ENCODE measurements at places on chromosomes 7 and 10.

- no peaks in the 10 kb centered on the region for H3K27me3 ChIP-seq
- H3K4me3 ChIP-seq: no peak overlapping the region
- H3K4me1 ChIP-seq: peaks cover 26% of the 10 kb centered on the region
- H3K36me3 ChIP-seq: no peaks in the 10 kb centered on the region
- H3K27ac ChIP-seq: no peak overlapping the region
- no peak for DNase-seq
Observed at GRCh38 chr10:132963430-132963960, 21.1 kb upstream of the CFAP46 start.

DNA sequence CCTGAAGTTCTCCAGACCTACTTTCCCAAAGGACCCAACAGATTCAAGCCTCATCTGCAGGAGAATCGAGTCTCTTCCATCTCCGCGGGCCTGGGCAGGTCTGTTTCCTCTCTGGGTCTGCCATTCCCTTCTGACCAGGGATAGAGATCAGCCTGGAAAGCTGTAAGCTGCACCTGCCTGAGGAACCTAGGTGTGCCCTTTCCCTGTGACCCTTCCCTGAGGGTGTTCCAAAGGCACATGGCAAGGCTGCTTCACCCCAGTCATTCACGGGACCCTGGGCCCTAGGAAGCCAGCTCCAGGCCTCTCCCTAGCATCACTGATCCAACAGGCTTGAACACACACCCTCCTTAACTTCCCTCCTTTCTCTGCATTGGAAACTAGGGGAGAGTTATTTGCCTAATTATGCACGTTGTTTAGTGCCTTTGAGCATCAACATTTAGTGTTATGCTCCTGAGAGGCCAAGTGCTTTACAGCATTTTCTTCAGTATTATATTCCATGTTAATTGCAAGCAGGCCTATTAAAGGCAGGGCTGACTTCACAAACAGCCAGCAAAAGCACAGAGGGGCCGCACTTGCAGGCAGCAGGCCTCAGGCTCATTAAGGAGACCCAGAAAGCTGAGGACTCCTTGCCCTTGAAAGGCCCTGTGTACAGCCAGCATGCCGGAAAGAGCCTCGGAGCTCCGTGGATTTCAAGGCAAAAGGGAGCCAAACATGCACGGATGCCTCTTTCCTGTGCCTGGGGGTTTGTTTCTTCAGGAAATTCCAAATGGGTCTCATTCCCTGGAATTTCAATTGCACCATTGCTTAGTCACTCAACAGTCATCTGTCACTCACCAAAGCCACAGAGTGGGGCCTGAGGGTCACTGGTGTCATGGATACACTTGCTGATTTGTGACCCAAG is 91.0 kb upstream of the FAM20C start:
- H3K36me3 ChIP-seq: no peaks in the 10 kb centered on the region
- H3K27ac ChIP-seq: no peak overlapping the region
- H3K27me3 ChIP-seq: no peaks in the 10 kb centered on the region
- DNase-seq: no peak
- H3K4me3 ChIP-seq: no peak overlapping the region

DNA sequence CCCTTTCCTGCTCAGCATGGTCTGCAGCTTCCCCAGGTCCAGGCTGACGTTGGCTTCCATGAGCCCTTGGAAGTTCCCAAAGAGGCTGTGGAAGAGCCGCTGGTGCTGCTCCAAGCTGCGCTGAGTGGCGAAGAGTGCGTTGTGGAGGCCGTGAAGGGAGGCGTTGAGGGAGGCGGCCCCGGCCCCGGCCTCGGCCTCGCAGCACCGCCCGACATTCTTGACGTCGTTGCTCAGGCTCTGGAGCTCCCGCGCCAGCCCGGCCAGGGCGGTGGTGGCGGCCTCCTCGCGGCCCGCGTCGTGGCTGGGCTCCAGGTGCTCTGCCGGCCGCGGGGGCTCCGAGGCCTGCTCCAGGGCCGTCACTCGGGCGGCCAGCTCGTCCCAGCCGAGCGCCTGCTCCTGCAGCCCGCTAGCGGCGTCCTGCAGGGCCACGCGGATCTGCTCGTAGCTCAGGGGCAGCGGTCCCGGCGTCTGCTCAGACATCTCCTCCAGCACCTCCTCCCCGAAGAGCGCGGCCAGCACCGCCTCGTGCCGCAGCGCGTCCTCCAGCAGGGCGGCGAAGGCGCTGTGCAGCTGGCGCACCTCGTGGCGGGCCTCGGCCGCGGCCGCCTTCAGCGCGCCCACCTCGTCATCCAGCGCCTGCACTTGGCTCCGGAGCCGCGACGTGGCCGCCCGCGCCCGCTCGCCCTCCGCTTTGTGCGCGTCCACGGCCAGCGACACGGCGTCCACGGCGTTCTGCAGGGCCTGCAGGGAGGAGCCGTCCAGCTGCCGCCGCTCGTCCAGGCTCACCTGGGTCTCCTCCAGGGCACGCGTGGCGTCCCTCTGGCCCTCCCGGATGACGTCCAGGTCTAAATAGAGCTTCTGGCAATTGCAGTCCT is 14.7 kb downstream of the MMRN2 start:
- no peaks in the 10 kb centered on the region for H3K36me3 ChIP-seq
- no peak overlapping the region for H3K27ac ChIP-seq
- no peak for DNase-seq

- no peaks in the 10 kb centered on the region for H3K27me3 ChIP-seq
- H3K27ac ChIP-seq: no peak overlapping the region
- H3K36me3 ChIP-seq: no peaks in the 10 kb centered on the region
Observed at GRCh38 chr7:148011753-148012152, 578.8 kb upstream of the C7orf33 start.

GRCh38 chr7:137980308-137980707 is 21.6 kb downstream of the CREB3L2 start:
- peaks cover 34% of the 10 kb centered on the region for H3K4me1 ChIP-seq
- no peaks in the 10 kb centered on the region for H3K27me3 ChIP-seq

DNA sequence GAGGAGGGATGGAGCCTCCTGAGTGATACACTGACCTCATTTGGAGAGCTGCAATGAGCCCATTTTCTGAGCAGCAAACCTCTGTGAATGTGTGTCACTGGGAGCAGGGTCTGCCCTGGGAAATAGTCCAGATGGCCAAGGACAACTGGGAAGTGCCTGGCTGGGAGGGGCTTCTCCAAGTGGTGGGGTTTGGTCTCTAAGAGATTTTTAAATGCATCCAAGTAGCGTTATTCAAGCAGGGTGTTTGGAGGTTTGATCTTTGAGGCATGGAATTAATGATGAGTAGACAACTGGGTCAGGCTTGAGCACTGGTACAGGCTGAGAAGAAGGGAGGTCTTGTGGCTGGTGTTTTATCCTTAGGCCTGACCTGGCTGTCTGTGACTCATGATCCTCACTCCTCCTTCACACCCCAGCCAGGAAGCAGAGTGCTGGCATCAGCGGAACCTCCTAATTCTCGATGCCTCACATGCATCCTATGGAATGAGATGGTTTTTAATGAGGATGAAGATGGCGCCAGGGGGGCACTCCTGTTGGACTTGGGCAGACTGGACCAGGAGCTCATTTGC is 3.3 kb downstream of the GOLGA7B start:
- peaks cover 15% of the 10 kb centered on the region for H3K4me1 ChIP-seq
- H3K27me3 ChIP-seq: no peaks in the 10 kb centered on the region
- H3K4me3 ChIP-seq: no peak overlapping the region
- no peak overlapping the region for H3K27ac ChIP-seq
- DNase-seq: no peak

GRCh38 chr7:87342231-87342630 is 3.2 kb upstream of the CROT start:
- DNase-seq: no peak
- no peak overlapping the region for H3K27ac ChIP-seq
- no peaks in the 10 kb centered on the region for H3K36me3 ChIP-seq
- H3K4me3 ChIP-seq: no peak overlapping the region
- H3K4me1 ChIP-seq: peaks cover 13% of the 10 kb centered on the region

DNA sequence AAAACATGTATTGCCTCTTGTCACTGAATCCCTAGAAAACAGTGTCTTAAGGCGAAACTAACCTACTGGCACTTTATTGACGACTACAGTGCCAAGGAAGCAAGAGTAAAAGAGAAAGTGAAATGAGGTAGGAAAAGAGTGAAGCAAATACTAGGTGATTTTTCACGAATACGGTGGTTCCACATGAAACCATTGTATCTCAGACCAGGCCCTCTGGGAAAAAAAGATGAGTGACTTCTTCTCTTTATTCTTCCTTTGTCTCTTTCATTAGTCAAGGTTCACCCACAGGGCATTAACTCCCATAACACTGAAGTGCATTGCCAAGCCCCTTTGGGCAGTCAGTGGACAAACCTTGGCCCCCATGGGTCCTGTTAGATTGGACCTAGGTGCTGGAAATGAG is 16.2 kb upstream of the MACC1 start:
- no peaks in the 10 kb centered on the region for H3K36me3 ChIP-seq
- DNase-seq: no peak

DNA sequence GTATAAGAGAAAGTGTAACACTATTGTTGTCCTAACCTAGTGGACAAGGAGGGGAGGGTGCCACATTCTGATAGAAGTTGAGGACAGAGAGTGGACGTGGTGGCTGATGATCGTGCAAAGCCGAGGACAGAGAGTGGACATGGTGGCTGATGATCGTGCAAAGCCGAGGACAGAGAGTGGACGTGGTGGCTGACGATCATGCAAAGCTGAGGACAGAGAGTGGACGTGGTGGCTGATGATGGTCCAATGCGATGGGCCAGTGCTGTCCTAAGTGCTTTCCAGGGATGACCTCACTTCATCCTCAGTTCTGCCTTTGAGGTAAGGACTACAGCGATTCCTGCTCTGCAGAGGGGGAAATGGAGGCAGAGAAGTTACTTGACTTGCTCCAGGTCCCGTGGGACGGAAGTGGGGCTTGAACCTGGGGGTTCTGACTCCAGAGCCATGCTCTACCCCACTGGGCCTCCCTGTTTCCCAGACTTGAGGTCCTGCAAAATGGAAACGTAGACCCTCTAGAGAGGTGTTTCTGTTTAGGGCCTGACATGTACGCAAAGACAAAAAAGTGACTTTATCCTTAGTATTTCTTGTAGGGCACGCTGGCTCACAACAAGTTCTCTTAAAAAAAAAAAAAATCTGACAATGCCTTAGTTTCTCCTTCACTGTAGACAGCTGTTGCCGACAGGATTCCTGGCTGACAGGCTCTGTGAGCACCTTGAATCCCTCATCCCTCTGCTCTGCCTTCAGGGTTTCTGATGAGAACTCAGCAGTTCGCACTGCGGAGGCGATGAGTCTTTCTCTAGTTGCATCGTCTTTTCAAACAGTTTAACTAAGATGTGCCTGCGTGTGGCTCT is 20.3 kb upstream of the NCAPG2 start:
- H3K4me1 ChIP-seq: no peaks in the 10 kb centered on the region
- H3K27me3 ChIP-seq: no peaks in the 10 kb centered on the region
- no peak overlapping the region for H3K4me3 ChIP-seq
- DNase-seq: no peak

DNA sequence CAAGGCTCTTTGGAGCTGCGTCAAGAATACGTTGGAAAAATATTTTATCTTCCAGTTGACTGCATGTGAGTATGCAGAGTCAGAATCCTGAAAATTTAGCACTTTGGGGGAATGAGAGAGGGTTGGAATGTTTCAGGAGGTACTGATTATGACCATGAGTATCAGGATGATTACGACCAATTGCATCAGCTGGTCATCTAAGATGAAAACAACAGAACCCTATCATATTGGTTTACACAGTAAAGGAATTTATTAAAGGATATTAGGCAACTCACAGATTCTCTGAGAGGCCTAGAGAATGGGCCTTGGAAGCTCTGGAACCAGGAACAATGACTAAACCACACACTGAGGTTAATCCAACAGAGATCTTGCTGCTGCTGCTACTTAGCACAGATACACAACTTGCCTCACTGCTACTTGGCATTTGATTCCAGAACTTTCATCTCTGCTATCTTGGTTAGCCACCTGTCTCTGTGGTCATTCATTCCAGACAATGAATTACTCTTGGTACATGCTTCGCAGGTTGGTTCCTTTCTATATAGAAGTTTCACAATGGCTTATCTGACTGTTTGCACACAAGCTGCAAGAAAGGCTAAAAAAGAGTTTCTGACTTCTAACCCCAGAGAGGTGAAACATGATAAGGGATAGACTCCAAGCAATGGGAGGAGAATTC is 68.0 kb upstream of the CTTNBP2 start:
- no peak for DNase-seq
- H3K4me3 ChIP-seq: no peak overlapping the region
- peaks cover 11% of the 10 kb centered on the region for H3K4me1 ChIP-seq
- no peaks in the 10 kb centered on the region for H3K36me3 ChIP-seq
- no peaks in the 10 kb centered on the region for H3K27me3 ChIP-seq

- H3K36me3 ChIP-seq: no peaks in the 10 kb centered on the region
- peak; percentile 97 for DNase-seq
- H3K27ac ChIP-seq: peak overlapping the region; percentile 55
- no peak overlapping the region for H3K4me3 ChIP-seq
- peaks cover 10% of the 10 kb centered on the region for H3K4me1 ChIP-seq
- no peaks in the 10 kb centered on the region for H3K27me3 ChIP-seq
Observed at GRCh38 chr7:23273141-23273599, 26.0 kb upstream of the MALSU1 start.

GRCh38 chr10:126468876-126469643 is 80.8 kb upstream of the ADAM12 start:
- no peaks in the 10 kb centered on the region for H3K27me3 ChIP-seq
- DNase-seq: no peak
- H3K4me3 ChIP-seq: no peak overlapping the region
- no peak overlapping the region for H3K27ac ChIP-seq
- H3K4me1 ChIP-seq: no peaks in the 10 kb centered on the region

DNA sequence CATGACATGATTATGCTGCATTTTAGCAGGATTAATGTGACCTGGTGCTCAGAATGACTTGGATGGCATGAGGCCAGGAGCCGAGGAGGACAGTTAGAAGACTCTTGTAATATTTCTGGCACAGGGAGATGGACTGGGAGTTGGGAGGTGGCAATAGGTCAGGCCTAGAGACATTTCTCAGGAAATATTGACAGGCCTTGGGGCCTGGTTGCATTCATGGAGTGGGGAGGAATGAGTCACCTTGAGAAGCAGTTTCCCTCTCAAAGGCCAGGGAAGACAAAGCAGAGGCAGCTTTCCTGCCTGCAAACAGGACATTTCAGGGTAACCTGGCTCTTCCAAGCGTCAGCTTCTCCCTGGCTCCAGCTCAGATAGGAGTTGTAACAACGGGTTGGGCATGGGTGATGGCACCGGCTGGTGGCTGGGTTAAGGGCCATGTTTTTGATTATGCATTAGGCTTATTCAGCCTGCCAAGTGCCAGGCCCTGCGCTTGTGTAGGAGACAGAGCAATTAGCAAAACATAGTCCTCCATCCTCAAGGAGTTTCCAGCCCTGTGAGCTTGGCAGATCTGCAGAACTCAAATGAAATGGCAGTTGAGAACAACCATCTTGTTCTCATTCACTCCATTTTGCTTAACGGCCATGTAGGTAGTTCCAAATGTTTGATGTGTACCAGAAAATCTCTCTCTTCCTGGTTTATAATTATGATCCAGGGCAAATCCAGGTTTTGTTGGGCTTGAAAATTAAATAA is 38.2 kb downstream of the HK1 start:
- H3K27ac ChIP-seq: no peak overlapping the region
- no peaks in the 10 kb centered on the region for H3K36me3 ChIP-seq
- no peaks in the 10 kb centered on the region for H3K27me3 ChIP-seq
- H3K4me1 ChIP-seq: peaks cover 46% of the 10 kb centered on the region
- no peak overlapping the region for H3K4me3 ChIP-seq

All from body of pancreas (tissue), 4 donors.